ENCODE measurements at places on chromosomes 1 and 21.

GRCh38 chr1:169044971-169045370, 61.5 kb upstream of the ATP1B1 start:
- no peak for DNase-seq

DNA sequence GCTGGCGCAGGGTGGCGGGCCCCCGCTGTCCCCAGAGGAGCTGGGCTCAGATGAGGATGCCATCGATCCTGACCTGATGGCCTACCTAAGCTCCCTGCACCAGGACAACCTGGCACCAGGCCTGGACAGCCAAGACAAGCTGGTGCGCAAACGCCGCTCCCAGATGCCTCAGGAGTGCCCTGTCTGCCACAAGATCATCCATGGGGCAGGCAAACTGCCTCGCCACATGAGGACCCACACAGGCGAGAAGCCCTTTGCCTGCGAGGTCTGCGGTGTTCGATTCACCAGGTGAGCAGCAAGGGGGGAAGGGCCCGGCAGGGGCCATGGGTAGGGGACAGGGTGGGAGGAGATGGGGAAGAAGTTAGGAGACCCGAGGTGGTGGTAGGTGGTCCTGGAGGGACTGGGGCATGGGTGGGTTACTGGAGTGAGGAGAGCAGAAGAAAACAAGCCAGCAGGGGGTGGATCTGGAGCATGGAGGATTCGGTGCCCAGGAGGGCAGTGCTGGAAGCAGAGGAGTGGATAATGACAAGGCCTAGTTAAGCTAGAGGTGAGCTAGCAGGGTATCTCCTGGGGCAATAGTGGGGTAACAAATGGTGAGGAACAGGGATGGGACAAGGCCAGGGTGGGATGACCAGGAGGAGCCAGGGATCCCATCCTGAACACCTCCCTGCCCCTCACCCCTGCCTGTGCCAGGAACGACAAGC, 13.1 kb downstream of the ZBTB7B start:
- DNase-seq: no peak

- no peak for DNase-seq
Observed at GRCh38 chr1:241503444-241503843, 16.1 kb downstream of the FH start.

- DNase-seq: no peak
Observed at GRCh38 chr1:116947092-116947860, 37.6 kb downstream of the PTGFRN start.

- no peak for DNase-seq
Observed at GRCh38 chr1:157106813-157107189, 7.2 kb upstream of the ETV3L start.

DNA sequence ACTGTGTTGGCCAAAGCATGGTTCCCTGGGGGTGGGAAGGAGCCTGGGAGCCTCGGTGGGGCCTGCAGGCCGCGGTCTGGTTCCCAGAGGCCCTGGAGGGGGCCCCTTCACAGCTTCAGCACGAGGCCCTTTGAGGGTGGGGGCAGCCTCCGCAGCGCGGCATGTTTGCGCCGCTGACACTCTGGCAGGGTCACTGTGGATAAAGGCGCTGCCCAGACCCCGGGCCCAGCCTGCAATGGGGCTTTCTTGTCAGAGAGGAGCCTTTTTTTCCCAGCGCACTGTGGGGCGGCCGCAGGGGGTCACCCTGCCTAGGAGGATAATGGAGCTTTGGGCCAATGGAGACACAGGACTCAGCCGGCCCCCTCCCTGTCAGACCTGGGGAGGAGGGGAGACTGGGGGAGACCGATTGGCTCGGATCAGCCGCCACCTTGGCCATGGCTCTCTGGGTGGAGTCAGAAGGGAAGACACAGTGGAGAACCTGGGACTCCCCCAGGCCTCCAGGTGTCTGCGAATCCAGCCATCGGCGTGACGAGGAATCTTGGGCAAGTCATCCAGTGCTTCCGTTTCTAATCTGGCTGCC, 26.0 kb downstream of the EPHB2 start:
- no peak for DNase-seq

- DNase-seq: no peak
Observed at GRCh38 chr1:170692866-170693575, 29.1 kb downstream of the PRRX1 start.

DNA sequence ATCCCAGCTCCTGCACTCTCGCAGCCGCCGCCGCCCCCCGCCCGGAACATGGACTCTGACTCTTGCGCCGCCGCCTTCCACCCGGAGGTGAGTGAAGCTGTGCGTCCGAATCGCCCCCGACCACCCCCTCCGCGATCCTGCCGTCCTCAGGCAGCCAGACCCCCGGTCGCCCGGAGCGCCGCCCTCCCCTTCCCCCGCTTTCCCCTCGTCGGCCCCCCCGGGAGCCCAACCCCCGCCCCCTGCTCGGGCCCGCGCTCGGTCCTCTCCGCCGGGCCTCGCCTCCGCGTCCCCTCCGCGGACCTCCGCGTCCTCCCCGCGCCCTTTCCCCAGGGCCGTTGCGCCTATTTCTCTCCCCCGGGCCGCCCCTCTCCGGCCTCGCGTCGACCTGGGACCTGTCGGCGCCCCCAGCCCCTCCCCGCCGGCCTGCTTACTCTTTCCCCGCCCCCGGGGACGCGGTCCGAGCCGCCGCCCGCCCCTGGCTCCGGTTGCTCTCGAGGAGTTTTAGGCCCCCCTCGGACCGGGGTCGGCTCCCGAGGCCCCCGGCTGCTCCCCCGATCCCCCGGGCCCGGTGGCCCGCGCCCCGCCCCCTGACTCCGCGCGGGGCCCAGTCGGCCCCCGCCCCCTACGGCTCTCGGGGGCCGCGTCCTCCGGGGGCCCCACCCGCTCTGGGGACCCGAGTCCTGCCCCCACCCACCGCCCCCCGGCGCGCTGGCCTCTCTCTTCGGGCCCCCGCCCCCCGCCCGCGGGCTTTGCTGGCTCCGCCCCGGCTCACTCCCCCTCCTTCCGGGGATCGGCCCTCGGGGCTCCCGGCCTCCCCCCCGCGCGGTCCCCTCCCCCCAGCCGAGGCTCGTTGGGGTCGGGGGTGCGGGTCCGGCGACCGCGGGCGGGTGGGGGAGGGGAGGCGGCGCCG, 743 bp downstream of the PHF13 start:
- DNase-seq: no peak

GRCh38 chr1:176244851-176245250, 37.8 kb upstream of the COP1 start:
- DNase-seq: no peak

DNA sequence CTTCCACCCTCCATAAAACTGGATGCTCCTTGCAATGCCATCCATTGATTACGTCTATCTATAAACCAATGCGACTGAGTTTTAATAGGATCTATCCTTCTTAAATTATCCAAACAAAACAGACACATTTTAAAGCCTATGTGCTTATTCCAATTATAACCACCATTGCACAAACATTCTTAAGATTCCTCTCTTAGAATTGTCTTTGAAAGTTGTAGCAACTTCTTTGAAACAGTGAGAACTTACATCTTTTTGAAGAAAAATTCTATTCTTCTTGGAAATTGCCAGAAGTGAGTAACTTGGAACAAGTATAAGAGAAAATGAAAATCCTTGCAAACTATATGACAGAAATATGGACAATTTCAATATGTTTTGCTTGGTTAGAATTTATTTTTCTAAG, at the start of gene KRTAP26-1:
Gene KRTAP26-1 (minus strand): TSS at position 101 of the 400 bp plus-strand sequence. CDS start 280 bp downstream, outside the sequence.
- no peak for DNase-seq

DNA sequence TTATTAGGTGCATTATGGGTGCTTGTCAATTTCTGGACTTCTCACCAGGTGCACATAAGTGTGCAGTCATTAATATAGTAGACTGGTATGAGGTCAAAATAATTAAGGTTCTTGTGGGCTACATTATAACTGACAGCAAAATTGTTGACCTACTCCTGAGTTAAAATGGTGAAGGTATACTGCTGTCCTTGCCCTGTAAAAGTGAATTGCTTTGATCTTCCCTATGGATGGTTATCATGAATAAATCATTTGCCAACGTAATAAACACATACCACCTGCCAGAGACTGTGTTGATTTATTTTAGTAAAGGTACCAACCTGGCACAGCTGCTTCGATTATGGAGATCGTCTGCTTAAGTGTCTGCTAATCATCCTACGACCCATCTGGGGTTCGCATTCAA, 201.6 kb upstream of the KCNK2 start:
- no peak for DNase-seq

GRCh38 chr1:28290851-28291250, 31.5 kb downstream of the SESN2 start:
- no peak for DNase-seq

GRCh38 chr1:79682478-79682877, 675.9 kb upstream of the ADGRL4 start:
- DNase-seq: no peak

GRCh38 chr1:52662645-52663313, 29.8 kb downstream of the SHISAL2A start:
- DNase-seq: peak; percentile 21

DNA sequence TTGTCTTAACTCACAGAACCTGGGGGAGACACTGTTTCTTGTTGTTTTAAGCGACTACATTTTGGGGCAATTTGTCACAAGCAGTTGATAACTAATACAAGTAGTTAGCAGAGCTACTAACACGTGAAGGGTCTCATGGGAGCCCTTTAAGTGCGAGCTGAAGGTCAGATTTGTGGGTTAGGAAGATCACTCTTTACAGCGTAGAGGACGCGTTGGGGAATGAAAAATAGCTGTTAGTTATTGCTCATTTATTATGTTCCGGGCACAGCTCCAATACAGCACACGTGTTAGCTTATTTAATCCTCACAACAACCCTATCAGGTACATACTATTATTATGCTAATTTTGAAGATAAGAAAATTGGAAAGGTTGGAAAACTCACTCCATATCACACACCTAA, 95.9 kb downstream of the ACTL8 start:
- DNase-seq: no peak

DNA sequence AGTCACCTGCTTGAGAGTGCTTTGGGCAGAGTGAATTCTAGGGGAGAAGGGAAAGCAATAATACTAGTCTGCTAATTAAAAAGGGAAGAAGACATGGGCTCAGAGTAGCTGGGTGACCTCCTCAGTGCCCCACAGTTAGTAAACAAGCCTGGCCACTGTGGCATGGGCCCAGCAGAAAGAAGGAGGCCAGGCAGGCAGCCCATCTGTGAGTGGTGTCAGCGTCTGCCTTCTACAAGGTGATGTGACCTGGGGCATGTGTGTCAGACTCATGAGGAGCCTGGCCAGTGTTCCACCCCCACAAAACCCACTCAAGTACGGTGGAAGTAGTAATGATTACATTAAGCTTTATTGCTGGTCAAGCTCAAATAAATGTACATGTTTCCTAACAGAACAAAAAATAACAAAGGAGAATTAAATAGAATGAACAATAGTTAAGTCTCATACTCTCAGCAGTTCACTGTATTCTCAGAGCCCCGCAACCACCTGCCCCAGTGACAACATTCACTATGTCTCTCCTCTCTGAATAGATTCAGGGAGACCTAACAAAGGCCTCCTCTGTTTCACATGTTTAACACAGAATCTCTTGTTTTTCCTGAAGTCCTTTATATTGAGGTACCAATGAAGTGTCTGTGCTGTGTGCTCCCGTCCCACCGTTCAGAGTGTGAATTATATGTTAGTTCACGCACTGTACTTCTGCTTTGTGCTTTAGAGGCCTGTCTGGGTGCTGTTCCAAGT, 32.5 kb downstream of the SLC22A15 start:
- no peak for DNase-seq

GRCh38 chr1:233406994-233407631, 79.6 kb downstream of the MAP3K21 start:
- DNase-seq: no peak

DNA sequence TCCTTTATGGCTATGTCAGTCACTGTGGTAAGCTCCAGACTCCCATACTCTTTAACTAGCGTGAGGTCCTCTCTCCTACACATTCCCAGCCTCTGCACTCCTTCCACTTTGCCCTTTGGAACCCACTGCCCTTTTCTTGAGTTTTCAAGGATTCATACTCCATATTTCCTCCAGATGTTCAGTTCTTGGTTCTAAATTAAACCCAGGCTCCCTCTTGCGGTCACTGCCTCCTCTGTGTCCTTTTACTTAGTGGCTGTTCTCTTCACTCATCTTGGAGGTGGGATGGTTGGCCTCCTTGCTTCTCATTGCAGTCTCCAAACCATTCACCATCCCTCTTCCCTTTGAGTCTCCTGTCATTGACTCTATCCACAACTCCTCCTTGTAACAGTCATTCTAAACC, 208.1 kb downstream of the TGFB2 start:
- DNase-seq: no peak

DNA sequence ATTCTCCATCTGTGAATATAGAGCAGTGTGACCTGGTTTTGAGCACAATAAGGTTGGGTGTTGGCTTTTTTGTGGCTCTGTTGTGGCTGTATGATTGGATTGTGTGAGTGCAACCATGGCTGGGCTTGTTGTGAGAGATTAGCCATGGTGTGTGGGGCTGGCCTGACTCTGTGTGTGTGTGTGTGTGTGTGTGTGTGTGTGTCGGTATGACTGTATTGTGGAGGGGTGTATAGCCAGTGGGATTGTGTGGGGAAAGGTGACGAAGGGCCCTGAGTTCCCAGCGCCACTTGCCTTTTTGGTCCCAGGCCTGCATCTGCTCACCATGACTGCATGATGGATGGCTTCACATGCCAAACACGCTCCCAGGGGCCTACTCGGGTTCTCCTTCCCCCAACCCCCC, 5.9 kb upstream of the SLC6A9 start:
- no peak for DNase-seq

DNA sequence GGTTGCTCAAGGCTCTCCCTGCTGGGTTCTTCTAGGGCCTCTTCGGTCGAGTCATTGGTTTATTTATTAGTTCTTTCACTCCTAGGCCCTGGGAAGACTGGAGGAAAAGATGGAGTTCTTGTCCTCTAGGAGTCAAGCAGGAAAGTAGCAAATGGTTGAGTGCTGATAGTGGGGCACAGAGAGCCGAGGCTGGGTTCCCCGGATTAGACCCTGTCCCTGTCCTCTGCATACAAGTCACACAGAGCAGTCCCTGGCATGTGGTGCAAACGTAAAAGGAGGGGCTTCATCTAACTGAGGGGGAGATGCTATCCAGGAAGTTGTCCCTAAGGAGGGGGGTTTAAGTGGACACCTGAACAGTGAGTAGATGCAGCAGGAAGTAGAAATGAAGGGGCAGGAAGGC, 19.2 kb upstream of the KCNE2 start:
- DNase-seq: no peak

GRCh38 chr1:206666031-206666561, 18.6 kb upstream of the MAPKAPK2 start:
- DNase-seq: no peak

Data from NCI-H187 (cell line).